ENCODE measurements at places on chromosomes 2 and 18.

GRCh38 chr18:8248576-8248975, 360.7 kb upstream of the RAB12 start:
- no peak for DNase-seq

- no peak for DNase-seq
These were observed 93.9 kb downstream of the SH3RF3 start for GRCh38 chr2:109222825-109223471.

- peak; percentile 41 for DNase-seq
These were observed 6.6 kb downstream of the DLX2 start for GRCh38 chr2:172095905-172096625.

GRCh38 chr18:77039196-77040130, 93.1 kb downstream of the MBP start:
- DNase-seq, result no peak

DNA sequence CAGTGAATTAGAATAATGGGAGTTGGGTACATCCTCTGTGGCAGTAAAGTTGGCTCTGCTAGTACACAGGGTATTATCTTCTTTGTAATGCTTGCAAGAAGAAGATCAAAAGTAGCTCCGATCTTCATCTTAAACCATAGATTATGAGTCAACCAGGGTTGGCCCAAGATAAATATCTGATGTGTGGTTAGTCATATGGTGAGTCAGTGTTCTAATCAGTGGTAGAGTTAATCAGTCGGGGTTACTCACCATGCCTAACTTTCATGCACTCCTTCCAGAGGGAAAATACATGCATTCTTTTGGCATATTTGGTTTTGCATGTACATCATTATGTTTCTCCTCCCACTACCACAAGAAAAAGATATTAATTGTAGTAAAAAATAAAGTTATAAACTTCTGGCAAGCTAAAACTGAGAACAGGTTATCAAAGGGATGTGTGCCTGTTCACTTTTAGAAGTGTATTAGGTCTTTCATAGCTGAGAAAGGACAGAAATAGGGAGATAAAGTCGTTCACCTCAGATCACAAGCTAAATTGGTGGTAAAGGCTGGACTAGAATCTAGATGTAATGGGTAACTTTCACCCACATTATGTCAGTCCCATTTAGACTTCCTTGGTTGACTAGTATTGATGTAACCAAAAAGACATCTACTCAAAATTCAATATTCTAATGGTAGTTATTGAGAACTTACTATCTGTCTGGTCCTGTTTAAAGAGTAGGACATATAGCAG, 684.4 kb downstream of the IRS1 start:
- no peak for DNase-seq

GRCh38 chr2:40639320-40639719, 187.4 kb upstream of the SLC8A1 start:
- DNase-seq, result peak; percentile 33

DNA sequence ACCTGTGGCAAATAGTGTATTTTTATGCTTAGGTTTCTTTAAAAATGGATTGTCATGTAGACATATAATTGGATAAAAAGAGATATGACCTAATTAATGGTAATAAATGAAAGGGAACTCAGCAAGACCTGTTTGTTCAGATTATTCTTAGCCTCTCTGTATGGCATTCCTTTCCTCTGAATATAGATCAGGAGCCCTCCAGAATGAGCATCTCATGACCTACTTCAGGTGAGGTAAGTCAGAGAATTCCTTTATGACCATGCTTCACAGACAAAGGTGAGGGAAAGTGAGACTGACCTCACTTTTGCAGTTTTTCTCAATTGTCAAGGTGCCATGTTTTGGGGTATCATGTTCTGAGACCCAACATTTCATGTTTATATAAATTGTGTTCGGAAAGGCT, 1744.3 kb upstream of the PIK3C3 start:
- DNase-seq, result no peak

DNA sequence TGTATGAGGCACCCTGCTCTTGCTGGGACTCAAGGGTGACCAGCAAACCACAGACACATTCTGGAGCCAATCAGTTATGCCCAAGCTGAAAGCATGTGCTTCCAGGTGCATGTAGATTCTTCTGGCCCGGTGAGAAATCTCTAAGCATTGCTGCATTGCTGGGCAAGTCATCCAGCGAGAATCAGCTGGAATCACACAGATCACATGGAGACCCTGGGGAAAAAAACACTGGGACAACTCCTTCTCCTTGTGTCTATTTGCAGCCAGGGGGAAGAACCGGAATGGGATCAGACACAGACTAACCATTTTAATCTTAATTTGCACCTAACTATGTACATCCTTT, 119.7 kb upstream of the KLF7 start:
- no peak for DNase-seq

- DNase-seq, result no peak
These were observed 143.9 kb upstream of the KLHL29 start for GRCh38 chr2:23241121-23241520.

DNA sequence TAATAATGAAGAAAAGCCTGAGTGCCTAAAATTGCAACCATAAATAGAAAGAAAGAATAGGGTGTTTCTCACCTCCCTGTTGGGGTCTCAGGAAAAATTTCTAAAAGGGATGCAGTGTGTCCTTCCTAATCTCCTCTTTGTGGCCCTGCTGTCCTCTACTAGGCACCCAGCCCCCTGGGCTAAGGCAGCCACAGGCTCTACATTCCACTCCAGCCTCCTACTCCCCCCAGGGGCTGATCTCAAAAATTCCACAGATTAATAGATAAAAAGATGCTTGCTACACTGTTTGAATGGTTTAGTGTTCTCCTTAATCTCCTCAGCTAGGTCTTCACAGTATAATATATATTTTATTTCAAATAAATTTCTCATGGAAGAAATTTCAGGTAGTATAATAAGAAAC, 17.6 kb downstream of the SATB2 start:
- no peak for DNase-seq

DNA sequence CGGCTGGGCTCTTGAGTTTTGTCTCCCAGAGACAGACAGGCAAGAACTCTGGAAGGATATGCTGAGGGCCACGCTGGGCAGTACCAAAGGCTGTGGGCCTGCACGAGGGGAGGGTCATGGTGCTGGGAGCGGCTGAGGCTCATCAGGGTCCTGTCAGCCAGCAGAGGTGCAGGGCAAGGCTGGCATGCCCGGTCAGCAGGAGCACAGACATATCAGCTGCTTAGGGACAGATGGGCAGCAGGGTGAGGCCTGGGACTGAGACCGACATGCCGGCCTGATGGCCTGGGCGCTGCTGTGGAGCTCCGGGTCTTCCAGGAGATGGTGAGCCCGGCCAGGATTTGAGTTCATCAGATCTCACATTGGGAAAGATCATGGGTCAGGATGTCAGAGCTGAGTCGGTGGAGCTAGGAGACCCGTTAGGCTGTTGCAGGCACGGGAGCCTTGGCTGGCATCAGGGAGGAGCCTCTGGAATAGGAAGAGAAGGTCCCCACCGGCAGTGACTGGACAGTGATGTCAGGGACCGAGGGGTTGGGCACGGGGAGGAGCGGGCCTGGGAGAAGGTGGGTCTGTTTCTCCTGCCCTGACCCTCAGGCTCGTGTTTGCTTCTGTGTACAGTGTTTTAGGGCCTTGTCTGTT, 18.8 kb downstream of the CNDP2 start:
- DNase-seq, result no peak

- no peak for DNase-seq
These were observed 18.4 kb upstream of the SLC20A1 start for GRCh38 chr2:112627060-112628040.

- DNase-seq, result no peak
These were observed 10.4 kb downstream of the HS6ST1 start for GRCh38 chr2:128308284-128308731.

DNA sequence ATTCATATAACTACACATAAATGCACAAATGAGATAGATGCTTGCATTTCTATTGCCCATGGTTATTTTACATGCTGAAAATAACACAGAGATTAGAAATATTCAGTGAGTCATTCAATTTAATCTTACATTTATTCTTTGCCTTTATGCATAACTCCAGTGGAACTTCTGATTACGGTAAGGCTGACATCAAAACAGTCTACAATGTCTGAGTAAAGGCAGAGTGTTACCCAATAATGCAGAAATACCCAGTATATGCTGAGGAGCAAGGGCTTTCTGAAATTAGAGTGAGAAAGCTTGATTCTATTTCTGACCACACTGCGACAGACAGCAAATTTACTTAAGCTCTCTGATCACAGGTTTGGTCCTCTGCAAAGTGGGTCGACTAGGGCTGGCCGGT, 9.2 kb downstream of the NMI start:
- no peak for DNase-seq

DNA sequence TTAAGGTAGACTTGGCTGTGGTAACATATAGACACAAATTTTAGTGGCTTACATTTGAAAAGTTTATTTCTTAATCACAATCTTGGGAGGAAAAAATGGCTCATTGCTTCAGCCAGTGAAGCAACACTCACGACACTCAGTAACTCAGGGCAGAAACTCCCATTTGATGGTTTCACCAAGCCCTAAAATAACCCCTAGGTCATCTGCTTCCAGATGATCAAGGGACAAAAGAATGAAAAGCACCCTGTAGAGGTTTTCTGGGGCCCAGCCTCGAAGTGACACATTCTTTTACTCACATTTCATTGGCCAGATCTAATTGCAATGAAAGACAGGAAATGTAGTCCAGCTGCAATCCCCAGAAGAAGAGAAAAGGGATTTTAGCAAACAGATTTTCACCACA, 275.9 kb downstream of the TMX3 start:
- no peak for DNase-seq

DNA sequence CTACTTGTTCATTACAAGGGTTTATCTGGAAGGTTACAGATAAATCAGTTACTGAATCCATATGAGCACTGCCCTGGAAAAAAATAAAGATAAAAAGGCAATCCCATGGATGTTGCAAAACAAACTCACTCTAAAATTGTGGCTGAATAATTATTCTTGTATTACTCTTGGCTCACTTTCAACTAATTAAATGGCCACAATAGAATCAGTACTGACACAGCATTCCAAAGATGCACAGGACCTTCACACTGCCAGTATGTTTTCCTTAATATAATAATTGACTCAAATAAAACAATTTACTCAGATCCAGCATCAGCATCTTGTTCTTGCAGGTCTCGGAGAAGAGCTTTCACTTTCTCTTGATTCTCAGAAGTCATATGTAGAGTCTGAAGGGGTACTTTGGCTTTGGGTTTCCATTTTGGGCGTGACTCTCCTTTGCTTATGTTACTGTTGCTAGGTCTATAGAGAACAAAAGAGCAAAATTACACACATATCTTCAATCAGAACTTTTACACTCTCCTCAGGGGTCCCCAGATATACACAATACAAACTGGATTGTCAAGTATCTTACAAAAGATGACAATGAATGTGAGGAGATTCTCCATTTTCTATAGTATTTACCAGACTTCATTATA, 12.6 kb downstream of the DHX57 start:
- no peak for DNase-seq

DNA sequence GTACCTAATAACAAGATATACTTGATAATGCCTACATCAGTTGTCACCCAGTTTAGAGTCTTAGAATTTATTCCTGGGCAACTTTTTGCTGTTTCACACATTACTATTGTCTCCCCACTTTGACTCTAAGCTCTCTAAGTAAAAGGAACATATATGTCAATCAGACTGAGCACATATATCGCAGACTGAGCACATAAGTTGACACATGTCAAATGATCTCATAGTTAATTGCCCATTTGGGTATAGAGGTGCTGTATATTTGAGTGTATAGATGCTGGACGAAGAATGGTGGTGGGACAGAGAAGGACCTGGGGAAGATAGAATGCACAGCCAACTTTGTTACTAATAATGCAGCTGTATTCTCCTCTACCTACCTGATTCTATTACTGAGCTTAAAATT, 746.0 kb upstream of the CDH2 start:
- DNase-seq, result no peak

DNA sequence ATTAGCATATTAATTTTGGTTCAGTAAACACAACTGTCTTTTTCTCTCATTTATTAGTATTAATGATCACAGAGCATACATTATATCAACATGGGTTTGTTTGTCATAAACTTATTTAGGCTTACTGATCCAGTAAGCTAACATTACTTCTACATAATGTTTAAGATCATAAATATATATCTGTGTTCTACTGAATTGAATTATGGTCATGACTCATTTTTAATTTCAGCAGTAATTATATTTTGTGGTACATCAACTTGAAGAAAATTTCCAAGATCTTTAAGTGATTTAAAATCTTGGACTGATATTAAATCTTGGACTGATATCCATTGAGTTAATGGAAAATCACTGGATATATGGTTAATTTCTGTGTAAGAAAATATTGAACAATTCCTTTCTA, 111.7 kb downstream of the CALCRL start:
- no peak for DNase-seq

- DNase-seq, result no peak
These were observed 6.0 kb downstream of the LHCGR start for GRCh38 chr2:48749291-48750127.

Data from brain (organoid and tissue), 16 donors.